ENCODE measurements at places on chromosomes 13 and 19. TPM values are rescaled to one million over a fixed set of nuclear protein-coding genes. Genes with fewer than 3 reads are reported as not detected.

DNA sequence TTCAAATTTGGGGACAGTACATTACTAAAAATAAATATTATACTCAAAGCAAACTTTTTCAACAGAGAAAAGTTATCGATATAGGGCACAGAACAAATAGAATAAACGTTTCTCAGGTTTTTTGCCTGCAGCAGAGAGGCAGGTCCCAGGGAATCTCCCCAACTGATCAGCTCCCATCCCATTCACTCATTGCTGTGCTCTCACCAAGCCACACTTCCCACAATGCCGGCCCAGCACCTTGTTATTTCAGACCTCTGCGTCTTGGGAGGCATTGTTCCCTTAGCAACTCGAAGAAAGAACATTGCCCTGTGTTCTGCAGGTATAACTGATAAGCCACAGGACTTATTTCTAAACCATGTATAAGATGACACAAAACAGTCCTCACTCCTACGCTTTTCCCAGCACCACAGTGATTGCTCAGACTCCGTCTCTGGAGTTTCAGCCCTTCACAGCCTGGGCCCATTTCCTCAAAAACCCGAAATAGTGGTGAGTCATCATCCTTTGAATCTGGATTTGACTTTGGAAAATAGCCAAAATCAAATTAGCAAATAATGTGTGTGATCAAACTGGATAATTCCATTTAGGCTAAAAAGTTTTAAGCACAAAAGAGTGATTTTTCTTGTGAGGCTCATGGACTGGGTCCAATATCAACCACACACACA lies 100.4 kb downstream of the DCLK1 start:
- ATAC-seq = no peak

GRCh38 chr13:112748947-112749735 lies 59.3 kb downstream of the ATP11A start:
- ATAC-seq = no peak

GRCh38 chr19:31164791-31165251 lies 184.4 kb downstream of the TSHZ3 start:
- ATAC-seq = no peak

GRCh38 chr13:83709426-83710132 lies 172.7 kb downstream of the SLITRK1 start:
- ATAC-seq = no peak

DNA sequence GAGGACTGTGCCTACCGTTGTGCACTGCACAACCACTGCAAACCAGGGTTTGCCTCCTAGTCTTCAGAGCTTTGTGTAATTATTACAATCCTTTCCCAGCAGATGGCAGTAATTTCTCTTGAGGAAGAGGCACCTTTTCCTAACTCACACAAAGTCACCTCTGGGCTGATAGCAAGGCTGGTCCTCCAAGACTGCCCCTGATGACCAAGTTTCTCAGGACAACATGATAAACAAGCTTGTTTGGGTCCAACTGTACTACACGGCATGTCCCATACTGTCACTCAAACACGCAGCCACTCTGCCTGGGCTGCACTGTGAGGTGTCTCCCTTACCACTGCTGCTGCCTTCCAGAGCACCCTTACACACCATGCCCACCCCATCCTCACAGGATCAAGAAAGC lies 39.3 kb downstream of the RFXAP start:
- ATAC-seq = peak; percentile 77

DNA sequence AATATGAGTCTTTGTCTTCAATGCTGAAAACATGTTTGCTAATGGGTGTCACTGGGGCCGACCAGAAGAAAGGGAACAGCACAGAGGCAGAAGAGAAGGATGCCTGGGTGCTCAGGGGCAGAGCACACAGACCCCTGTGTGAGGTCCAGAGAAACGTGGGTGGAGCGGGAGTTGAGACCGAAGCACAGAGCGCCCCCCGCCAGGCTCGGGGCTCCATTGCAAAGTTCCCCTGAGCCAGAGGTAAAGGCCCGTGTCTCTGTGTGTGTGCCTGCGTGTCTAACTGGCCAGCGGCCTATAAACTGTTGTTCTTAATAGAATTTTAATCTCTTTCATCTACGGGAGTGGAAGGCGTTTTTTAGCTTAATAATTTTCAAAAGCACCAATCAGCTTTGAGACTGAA lies 343.1 kb downstream of the TEX29 start:
- ATAC-seq = no peak

DNA sequence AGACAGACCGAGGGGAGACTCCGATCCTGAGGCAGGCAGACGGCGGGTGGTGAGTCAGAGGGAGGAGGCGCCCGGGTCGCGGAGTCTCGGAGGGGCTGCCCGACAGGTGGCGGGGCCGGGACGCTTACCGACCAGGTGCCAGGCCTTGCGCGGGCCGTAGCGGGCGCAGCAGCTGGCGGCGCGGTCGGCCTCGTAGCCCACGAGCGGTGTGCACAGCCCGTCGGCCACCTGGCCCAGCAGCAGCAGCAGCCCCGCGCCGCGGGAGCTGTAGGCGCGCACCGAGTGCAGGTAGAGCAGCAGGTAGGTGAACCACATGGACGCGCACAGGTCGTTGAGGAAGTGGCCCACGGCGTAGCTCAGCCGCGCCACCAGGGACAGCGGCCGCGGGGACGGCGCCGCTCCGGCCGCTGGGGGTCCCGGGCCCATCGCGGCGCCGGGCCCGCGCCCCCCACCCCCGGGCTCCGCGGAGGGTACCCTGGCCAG lies 367 bp downstream of the MFSD12 start:
- ATAC-seq = peak; percentile 36

- no peak for ATAC-seq
Measured at GRCh38 chr13:60214213-60215055, 50.7 kb upstream of the DIAPH3 start.

GRCh38 chr13:102487330-102487729 lies 85.5 kb upstream of the FGF14 start:
- no peak for ATAC-seq

GRCh38 chr19:18940769-18941627 lies at the start of gene HOMER3:
TSS of gene HOMER3 (minus strand) at chr19:18941217. CDS start at chr19:18938982, 2,235 bp downstream.
- peak; percentile 79 for ATAC-seq

DNA sequence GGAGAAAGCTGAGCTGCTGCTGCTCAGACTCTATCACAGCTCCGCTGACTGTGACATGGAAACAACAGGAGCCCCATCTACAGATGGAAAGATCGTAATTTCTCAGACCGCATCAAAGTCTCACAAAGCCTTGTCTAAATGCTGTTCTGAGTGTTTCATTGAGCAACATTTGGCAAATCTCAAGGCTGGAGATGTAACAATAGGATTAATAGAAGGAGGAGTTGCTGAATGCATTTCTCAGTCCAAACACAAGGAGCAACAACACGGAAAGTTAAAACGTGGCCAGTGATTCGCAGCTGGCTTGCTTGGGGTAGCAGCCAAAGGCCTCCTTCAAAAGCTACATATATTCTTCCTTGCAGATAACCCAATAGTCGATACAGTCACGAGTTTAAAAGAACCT lies 55.7 kb downstream of the MRPL57 start:
- ATAC-seq = no peak

DNA sequence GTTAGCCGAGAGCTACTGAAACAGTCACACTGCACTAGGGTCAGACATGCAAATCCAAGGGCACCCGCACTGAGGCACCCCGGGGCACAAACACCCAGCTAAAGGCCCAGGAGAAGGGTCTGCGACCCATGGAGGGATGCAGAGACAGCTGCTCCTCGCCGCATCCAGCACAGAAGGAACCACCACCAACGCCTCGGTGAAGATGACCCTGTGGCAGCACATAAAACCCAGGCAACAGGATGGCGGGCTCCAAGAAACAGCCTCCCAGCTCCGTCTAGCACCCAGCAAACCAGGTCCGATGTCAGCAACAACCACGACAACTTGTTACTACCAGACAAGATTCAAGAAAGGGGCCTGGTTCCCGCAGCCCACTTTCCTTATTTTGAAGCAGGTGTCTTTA lies 82.1 kb downstream of the STK24 start:
- ATAC-seq = no peak

- peak; percentile 72 for ATAC-seq
Measured at GRCh38 chr19:16435999-16436650, 35.6 kb downstream of the EPS15L1 start.

The CD37 gene
- total RNA-seq = 6.9 TPM

The MATK gene
- total RNA-seq = 1.3 TPM

The PSG3 gene
- total RNA-seq = not detected

The PRSS57 gene
- total RNA-seq = 0.63 TPM

The OVOL3 gene
- not detected for total RNA-seq

The PLVAP gene
- total RNA-seq = 0.78 TPM
